ENCODE measurements at places on chromosomes 11 and 22.

- no peak overlapping the region for H3K27ac ChIP-seq
- DNase-seq = no peak
- no peak overlapping the region for H3K4me3 ChIP-seq
- H3K36me3 ChIP-seq = peaks cover 54% of the 10 kb centered on the region
- no peaks in the 10 kb centered on the region for H3K27me3 ChIP-seq
Measured at GRCh38 chr11:86337227-86337626, 35.2 kb downstream of the HIKESHI start.

DNA sequence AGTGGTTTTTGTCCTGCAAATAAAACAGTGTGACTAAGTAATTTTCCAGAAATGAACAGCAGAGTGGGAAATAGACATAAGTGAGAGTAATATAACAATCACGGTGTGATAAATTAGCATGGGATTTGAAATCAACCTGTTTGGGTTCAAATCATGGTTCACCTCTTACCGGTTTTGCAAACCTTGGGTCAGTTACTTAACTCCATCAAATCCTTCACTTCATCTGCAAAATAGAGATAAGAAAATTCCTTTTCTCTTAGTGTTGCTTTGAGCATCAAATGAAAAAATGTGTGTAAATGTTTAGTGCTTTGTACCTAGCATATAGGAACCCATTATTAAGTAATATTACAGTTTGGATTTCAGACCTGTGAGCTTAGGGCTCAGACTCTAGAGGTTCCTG is 152.2 kb downstream of the TEAD1 start:
- H3K27me3 ChIP-seq = peaks cover 80% of the 10 kb centered on the region
- no peak overlapping the region for H3K27ac ChIP-seq
- DNase-seq = no peak
- H3K4me3 ChIP-seq = no peak overlapping the region
- peaks cover 2% of the 10 kb centered on the region for H3K36me3 ChIP-seq
- H3K4me1 ChIP-seq = peaks cover 13% of the 10 kb centered on the region

- no peaks in the 10 kb centered on the region for H3K27me3 ChIP-seq
Measured at GRCh38 chr22:39097098-39098020, at the start of gene APOBEC3H. Gene APOBEC3H, plus strand, starts transcription at chr22:39097244. Its CDS starts 3,035 bp downstream, at chr22:39100279.

DNA sequence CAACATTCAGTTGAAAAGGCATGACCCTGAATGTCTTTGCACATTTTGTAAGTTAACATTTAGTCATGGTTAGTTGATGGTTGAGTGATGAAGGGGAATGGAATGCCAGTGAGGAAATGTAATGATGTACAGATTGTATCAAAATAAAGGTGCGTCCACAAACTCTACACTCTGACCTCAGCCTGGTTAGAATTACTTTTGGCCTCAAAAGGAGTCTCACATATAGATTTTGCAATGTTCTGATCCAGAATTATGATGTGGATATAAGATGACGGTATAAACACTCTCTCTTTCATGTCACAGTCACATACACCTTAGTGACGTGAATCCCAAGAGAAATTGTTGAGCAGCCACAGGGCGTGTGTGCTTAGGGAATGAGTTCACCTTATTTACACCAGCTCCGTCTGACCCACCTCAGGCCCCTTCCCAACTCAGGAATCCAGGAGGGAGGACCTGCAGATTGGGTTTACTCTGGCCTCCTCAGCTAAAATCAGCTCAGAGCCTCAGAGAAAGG is 100.1 kb downstream of the RDX start:
- no peaks in the 10 kb centered on the region for H3K36me3 ChIP-seq
- peaks cover 10% of the 10 kb centered on the region for H3K4me1 ChIP-seq
- H3K27ac ChIP-seq = no peak overlapping the region
- no peak for DNase-seq
- H3K27me3 ChIP-seq = peaks cover 26% of the 10 kb centered on the region
- no peak overlapping the region for H3K4me3 ChIP-seq

DNA sequence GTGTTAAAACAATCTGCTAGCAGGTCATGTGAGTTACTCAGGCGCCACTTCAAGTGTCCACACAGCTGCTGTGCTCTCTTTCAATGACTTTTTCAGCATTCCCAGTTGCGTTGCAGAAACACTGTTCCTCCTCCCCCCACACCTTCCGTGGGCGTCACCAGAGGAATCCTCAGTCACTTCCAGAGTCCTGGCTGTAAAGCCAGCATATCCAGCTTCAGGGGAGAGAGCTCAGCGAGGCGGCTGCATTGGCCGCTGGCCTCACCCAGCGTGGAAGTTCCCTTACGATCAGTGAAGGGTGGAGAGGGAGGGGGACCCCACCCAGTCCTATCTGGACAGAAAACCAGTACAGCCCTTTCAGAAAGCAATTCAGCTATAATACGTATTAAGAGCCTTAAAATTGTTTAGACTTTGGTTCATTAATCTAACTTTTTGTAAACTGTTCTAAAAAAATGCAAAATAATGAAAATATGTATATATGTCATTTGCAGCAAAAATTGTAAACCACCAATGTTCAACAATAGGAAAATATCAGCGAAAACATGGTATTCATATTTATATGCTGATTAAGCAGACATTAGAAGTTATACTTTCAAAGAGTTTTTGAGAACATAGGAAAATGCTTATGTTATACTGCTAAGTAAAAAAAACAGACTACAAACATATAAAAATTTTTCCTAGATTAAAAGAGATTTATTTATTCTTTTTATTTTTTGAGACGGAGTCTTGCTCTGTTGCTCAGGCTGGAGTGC is 2.8 kb upstream of the ANO9 start:
- peaks cover 23% of the 10 kb centered on the region for H3K4me1 ChIP-seq
- no peak overlapping the region for H3K4me3 ChIP-seq
- H3K27me3 ChIP-seq = no peaks in the 10 kb centered on the region
- DNase-seq = no peak
- H3K27ac ChIP-seq = no peak overlapping the region

DNA sequence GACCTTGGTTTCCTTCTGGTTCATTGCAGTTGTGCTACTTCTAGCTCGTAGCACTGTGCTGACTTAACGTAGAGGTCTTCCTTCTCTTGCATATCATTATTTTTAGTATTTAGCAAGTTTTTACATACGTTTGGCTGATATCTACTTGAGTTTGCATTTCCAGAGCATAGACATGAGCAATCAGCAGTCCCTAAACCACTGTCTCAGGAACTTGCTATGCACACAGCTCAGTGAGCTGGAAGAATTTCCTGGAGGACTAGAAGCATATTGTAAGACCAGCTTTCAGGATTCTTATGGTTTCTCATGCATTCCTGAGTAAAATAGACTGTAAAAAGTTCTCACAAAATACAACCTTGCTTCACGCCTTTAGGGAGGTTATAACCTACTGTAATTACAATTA is 226.7 kb upstream of the PDGFD start:
- no peak overlapping the region for H3K4me3 ChIP-seq
- no peaks in the 10 kb centered on the region for H3K27me3 ChIP-seq

DNA sequence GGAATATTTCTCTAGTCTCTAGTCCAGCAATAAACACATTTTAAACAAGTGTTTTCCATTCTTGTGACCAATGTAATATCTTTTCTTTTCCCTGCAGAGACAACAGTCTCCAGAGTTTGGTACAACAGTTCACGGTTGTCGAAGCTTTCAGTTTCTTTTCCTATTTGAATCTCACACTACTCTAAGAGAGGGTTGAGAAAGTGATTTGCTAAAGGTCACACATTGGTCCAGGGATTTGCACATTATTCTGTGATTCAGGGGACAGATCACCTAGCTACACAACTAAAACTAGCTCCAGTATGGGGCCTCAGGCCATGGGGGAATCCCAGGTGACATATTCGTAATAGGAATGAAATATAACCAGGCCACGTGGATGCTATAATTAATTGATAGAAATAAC is 132.5 kb downstream of the HIPK3 start:
- H3K4me3 ChIP-seq = no peak overlapping the region
- no peak overlapping the region for H3K27ac ChIP-seq
- no peaks in the 10 kb centered on the region for H3K4me1 ChIP-seq

DNA sequence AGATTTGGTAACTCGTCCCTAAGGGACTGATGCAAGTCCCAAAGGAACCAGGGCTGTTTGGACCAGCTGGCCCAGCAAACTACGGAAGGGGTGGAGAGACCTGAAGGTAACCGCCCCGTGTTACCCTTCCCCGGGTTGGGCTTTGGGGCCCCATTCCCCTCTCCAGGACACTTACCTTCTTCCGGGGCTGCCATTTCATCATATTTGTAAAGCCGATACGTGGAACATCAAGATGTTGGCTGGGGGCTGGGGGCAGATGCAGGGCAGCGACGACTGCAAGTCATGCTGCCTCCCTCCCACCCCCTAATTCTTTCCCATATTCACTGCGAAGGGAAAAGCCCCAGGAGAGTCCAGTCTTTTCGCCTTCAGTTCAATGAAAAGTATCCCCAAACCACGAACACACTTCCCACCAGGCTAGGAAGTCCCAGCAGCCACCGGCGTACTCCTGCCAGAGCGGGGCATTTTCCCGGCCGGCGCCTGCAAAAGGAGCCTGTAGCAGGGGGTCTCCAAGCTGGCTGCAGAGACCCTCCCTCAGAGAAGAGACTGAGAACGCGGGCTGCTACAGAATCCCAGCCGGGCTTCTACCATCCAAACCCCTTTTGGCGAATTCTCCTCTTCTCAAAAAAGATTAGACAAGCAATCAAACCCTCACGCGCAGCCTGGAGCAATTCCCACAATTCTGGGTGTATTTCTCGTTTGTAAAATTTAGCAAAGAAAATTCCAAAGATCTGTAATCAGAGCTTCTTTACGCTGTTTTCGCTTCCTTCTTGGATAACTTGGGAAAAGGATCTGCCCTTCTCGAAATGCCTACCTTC is 236.7 kb downstream of the TTC28 start:
- no peaks in the 10 kb centered on the region for H3K36me3 ChIP-seq
- H3K4me1 ChIP-seq = peaks cover 27% of the 10 kb centered on the region
- H3K27ac ChIP-seq = peak overlapping the region; percentile 81
- peak; percentile 31 for DNase-seq
- peaks cover 6% of the 10 kb centered on the region for H3K27me3 ChIP-seq

- no peak for DNase-seq
- no peaks in the 10 kb centered on the region for H3K27me3 ChIP-seq
- peak overlapping the region; percentile 87 for H3K4me3 ChIP-seq
- peaks cover 51% of the 10 kb centered on the region for H3K4me1 ChIP-seq
- peaks cover 7% of the 10 kb centered on the region for H3K36me3 ChIP-seq
Measured at GRCh38 chr11:67482275-67482826, 475 bp upstream of the AIP start.

DNA sequence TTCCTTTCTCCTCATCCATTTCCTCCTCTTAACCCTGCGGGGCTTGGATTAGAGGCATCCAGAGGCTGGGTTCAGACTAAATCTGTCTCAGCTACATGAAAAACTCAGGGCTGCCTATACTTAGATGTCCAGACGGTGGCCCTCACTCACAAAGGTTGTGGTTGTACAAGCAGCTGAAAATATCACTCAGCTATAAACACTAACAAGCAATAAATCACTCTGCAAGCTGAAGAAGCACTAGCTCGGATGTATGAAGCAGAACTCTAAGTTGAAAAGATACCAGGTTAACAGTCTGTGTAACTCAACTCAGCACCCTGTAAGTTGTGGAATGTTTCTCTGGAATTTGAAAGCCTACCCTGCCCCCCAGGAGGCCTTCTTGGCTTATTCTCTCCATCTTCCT is 82.9 kb downstream of the EXT2 start:
- H3K27ac ChIP-seq = no peak overlapping the region
- no peaks in the 10 kb centered on the region for H3K4me1 ChIP-seq
- no peak for DNase-seq

DNA sequence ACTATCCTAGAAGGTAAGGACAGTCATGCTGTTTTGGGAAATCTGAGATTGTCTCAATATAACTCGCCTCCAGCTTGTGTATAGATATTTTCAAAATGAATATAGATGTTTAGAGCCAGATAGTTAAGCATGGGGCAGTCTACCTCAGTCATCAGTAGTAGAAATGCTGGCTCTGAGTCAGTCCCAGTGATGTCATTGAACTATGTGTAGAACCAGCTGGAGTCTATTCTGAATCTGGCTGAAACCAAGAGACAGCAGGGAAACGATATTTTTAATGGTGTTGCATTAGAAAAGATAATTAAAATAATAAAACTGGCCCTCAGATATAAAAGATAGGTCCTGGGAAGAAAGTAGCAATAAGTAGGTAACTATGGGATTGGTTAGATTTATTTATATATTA is 25.9 kb downstream of the PIWIL4 start:
- DNase-seq = no peak
- H3K4me3 ChIP-seq = no peak overlapping the region
- H3K27me3 ChIP-seq = no peaks in the 10 kb centered on the region
- no peak overlapping the region for H3K27ac ChIP-seq
- H3K4me1 ChIP-seq = no peaks in the 10 kb centered on the region

All from activated T-cell treated with anti-CD3 and anti-CD28 coated beads, Interleukin-2, amount 50 U/mL, for 72 hours (primary cell).